ENCODE measurements at places on chromosomes 13 and 19.

GRCh38 chr13:46386392-46387063 is 524 bp downstream of the RUBCNL start:
- no peak for DNase-seq

- DNase-seq: no peak
Observed at GRCh38 chr13:40231311-40231710, 435.1 kb downstream of the FOXO1 start.

- DNase-seq: no peak
Observed at GRCh38 chr13:40063278-40063698, 407.8 kb downstream of the COG6 start.

GRCh38 chr19:3017923-3018322 is 11.2 kb downstream of the TLE2 start:
- no peak for DNase-seq

GRCh38 chr19:6073858-6074708 is 36.2 kb downstream of the RFX2 start:
- DNase-seq: no peak

- peak; percentile 53 for DNase-seq
Observed at GRCh38 chr13:50529154-50529882, 314.2 kb downstream of the DLEU7 start.

DNA sequence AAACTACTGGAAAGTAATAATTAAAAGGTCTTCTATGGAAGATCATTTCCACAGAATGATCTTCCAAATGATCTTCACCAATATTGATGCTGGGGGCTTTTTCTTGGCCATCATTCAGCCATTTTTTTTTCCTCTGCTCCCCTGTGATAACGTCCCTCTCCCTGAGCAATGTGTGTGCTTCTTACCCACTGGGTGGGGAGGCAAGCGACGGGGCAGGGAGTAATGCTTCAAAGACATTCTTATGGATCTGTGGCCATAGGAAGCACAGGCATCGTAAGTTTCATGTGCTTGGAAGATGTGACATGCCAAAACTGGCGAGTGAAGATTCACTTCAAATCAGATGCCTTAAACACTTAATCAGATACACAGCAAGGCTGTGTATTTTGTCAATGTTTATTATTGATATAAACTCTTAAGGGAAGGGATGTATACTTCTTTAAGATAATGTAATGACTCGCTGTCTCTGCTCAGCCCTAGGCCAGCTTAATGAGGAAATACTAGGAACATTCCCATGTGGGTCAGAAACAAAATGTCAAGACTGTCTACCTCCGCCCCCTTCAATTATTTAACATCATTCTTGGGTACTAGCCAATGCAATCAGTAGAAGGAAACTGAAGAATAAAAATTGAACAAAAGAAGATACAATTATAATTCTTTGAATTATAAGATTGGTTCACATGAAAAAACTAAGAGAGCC is 34.1 kb upstream of the SERPINE3 start:
- DNase-seq: no peak

- DNase-seq: peak; percentile 26
Observed at GRCh38 chr19:47445937-47446402, 25.7 kb downstream of the SLC8A2 start.

GRCh38 chr13:114124921-114125320 is 7.5 kb downstream of the RASA3 start:
- no peak for DNase-seq

DNA sequence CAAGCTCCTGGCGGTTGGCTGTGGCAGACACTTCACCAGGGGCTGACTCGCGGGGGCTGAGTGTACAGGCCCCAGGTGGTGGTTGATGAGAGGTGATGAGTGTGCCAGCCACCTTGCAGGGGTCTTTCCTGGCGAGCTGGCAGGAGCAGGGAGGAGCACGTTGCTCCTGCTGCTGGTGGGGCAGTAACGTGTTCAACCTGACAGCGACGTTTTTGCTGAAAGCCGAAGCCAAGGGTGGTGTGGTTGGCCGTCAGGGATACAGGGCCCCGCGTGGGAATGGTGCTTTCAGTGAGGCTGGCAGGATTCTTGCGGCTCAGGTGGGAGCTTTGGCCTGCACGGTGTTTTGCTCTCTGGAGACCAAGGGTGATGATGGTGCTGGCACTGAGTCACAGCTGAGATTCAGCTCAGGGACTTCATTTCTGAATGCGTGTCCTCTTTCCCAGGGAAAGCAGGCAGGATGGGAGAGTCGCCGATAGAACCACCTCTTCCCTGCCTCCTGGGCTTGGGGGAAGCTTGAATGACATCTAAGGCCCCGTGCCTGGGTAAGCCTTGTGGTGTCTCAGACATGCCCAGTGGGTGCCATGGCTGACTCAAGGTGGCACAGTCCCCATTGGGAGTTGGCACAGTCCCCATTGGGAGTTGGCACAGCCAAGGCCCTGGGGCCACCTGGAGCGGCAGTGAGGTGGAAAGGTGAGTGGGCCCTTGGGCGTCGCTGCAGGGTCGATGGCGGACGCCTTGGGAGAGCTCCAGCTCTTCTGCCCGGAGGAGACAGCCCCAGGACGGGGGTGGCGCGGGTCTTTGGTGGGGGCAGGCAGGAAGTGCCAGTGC is 8.8 kb downstream of the DAZAP1 start:
- no peak for DNase-seq

DNA sequence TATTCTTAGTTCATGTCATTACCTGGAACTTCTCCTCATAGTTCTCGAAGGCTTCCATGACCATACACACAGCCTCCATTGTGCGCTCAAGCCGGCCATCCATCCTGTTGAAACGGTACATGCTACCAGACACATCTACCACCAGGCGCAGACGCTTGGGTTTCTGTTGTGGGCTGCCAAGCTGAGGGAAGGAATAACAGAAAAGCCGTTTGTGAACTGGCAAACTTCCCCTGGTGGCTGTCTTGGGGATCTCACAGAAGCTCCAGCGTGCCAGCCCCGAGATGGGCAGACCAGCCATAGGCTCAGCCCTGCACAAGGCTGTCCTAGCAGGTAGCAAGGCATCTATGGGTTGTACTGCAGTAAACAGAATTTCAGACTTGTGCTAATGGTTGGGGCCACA is 130.1 kb downstream of the RGCC start:
- DNase-seq: no peak

- no peak for DNase-seq
Observed at GRCh38 chr13:74197677-74198429, 63.6 kb upstream of the KLF12 start.

DNA sequence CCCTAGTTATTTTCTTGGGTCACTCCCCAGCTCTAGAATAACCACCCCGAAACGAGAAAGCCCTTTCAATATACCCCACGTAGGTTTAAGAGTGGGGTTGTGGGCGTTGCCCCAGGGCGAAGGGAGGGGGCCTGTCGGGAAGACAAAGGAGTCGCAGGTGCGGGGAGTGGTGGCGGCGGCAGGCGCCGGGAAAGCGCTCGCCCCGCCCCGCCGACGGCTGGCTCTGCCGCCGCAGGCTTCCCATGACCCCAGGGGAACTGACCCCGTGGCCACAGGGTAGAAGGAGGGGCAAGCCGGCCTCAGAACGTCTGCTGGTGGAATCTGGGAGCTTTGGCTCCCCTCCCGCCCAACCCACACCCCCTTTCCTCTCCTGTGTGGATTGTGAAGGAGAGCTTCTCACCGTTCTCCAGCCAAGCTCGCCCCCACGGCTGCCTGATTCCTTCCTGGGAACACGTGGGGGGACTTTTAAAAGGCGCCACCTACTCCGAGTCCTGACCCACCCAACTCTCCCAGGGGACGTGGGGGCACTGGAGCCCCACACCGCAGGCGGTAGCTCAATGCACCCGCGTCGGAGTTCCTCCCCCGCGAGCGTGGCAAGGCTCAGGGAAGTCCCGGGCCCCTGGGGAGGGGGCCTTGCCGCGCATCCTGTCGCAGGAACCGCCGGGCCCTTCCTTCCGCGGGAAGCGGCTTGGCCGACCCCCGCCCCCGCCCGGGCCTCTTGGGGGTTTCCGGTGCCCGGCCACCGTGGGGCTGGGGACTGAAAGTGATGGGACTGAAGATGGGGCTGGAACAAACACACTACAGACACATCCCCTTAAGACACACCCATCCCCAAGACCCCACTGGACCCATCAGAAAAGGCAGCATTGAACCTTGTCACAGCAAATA is 5.5 kb downstream of the IER2 start:
- no peak for DNase-seq

DNA sequence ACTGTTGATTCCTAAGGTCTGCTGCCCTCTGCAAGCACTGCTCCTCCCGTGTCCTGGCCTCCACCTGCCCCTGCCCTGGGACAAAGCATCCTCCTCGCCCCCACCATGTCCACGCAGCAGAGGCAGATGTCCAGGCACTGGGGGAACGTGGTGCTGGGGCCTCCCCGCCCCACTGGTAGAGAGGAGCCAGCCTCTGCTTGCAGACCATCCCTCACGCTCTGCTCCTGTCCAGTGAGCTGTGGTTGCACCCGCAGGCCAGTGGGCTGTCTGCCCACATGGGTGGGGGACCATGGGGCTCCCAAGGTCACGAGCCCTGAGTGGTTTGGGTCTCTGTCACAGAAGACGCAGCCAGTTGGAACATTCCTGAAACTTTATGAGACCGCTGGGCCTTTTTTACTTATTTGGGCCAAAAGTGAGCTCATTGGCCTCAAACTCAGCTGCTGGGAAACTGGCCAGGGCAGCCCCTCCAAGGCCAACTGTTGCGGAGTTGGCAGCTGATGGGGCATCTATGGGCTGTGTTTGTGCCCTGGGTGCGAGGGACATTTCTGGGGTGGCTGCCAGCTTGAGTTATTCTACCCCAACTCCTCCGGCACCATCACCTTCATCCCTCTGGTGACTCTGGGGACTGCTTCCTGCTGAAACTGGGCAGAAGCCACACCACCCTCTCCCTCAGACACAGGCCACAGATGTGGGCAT is 64.8 kb upstream of the F7 start:
- no peak for DNase-seq

GRCh38 chr19:46265217-46265828 is 31.5 kb upstream of the HIF3A start:
- DNase-seq: peak; percentile 62

GRCh38 chr13:41546372-41547190 is 89.2 kb downstream of the RGCC start:
- no peak for DNase-seq

DNA sequence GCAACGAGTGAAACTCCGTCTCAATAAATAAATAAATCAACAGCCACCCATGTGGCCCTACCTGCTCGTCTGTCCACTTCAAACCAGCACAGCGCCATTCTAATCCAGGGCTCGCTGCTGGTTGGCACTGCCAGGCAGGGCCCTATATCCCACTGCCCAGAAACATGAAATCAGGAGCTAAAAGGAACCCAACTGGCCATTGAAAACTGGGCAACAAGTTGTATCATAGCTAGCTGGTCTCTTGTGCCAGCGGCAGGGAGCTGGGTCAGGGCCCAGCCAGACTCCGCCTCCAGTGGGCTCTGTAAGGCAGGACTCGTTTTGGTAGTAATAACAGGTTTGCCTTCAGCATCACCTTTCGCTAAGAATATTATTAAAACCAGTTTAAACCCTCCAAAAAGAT is 39.3 kb downstream of the GGACT start:
- DNase-seq: no peak

DNA sequence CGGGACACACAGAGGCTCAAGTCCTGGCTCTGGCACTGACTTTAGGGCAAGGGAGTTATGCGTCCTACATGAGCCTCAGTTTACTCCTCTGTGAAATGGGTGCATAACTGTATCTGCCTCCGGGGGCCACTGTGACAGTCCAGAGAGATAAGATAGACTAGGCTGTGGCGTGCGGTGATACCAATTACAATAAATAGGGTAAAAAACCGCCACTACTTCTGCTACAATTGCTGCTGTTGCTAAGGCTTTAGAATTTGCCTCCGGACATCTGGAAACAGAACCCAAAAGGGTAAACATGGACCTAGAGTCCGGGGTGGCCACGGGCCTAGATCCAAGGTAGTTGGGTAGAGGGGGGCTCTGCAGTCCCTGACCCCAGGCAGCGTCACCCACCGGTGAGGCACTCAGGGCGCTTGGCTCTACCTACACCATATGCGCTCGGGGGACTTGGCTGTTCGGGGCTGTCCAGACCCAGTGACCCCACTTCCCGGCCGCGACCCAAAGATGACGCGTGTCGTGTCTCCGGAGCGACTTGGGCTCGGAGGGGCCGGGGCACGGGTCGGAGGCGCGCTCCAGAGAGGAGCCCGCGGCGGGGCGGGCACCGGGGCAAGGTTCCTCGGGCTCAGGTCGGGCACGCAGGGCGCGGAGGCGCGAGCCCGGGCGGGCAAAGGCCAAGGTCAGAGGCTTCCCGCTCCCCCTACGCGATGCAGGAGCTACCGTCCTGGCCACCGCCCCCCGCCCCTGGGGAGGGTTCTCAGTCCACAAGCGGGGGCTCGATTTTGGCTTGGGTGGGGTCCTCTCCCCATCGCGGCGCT is 1.1 kb downstream of the INSR start:
- DNase-seq: no peak

GRCh38 chr13:64482373-64482772 is 2747.8 kb downstream of the PCDH9 start:
- DNase-seq: no peak

- no peak for DNase-seq
Observed at GRCh38 chr19:2813235-2814160, 6.2 kb upstream of the ZNF554 start.

- DNase-seq: no peak
Observed at GRCh38 chr13:75263741-75264407, 218.1 kb downstream of the TBC1D4 start.

DNA sequence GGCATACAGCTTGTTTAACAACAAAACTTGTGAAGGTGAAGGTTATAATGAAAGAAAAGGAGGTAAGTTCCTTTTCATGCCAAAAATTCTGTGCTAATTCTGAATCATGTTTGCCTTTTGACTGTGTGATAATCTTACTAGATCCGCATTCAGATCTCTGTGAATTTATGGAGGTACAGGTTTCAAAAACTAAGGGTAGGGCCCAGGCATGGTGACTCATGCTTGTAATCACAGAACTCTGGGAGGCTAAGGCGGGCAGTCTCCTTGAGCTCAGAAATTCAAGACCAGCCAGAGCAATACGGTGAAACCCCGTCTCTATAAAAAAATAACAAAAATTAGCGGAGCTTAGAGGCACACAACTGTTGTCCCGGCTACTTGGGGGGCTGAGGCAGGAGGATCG is 45.9 kb downstream of the PCDH9 start:
- no peak for DNase-seq

DNA sequence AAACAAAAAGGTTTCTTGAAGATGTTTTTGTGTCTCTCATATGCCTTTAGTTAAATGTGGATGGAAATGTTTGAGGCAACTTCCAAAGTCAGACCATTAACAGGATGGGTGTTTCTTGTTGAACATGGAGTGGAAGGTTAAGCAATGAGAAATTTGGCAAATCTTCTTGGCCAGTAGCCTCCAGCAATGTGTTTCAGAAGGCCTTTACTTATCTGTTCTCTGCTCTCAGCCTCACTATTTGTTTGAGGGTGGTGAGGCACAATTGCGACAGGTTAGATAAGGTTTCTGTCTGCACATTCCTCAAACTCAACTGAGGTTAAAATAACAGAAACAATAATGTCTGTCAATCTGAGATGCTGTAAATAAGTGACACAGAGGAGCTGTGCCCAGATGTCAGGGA is 1019.0 kb downstream of the DIAPH3 start:
- DNase-seq: no peak
